Lung microvascular endothelial cell (primary cell): ENCODE measurements at places on chromosomes 4 and X.

DNA sequence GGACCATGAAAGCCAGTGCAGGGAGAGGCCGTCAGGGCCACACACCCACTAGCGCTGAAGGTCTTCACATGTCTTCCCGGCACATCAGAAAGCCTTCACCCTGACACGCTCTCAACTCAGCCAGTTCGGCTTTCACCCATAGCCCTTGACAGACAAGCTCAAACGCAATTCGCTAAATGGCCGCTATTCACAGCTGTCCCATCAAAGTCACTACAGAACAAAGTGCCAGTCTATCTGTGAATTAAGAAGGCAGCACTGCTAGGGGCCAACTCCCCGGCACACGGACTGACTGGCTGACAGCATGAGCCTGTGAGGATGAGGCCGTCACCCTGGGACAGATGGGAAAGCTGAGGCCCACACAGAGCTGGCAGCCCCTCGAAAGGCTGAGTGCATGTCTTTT lies 45.7 kb downstream of the ACOX3 start:
- DNase-seq, result no peak

DNA sequence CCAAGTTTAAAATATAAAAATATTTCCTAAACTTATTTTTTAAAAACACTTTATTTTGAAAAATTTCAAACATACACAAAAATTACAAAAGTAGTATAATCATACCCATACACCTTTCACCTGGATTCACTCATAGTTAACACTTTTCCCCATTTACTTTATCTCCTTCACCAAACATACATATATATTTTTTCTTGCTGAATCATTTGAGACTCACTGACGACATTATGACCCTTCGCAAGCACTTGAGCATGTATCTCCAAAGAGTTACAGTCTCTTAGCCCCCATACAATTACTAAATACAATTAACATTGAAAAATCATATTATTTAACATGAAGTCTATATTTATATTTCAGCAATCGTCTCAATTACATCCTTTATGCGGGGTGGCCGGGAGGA lies 19.8 kb downstream of the RXFP1 start:
- no peak for DNase-seq

GRCh38 chr4:64784125-64784524 lies 374.9 kb upstream of the TECRL start:
- DNase-seq, result peak; percentile 49

DNA sequence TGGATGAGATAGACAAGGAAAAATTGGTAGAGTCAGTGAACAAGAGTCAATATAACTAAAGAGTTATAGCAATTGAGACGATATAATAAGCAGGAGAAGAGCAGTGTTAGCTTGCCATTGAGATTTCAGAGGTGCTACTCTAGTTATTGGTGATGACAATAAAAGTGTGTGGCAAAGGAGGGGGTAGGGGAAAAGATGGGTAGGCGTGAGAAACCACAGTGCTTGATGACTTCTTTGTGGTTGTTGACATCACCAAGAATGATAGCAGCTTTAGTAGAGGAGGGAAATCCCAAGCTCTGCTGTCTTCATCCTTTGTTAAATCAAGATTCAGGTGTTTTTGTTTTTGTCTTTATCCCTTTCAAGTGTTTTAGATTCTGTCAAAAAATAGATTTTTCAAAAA lies 179.9 kb upstream of the PPP3CA start:
- no peak for DNase-seq

- no peak for DNase-seq
Measured at GRCh38 chrX:132393085-132393484, 95.8 kb downstream of the MBNL3 start.

GRCh38 chrX:106672527-106672926 lies 54.0 kb upstream of the RNF128 start:
- DNase-seq, result no peak

GRCh38 chr4:116328261-116328860 lies 757.0 kb downstream of the TRAM1L1 start:
- no peak for DNase-seq

DNA sequence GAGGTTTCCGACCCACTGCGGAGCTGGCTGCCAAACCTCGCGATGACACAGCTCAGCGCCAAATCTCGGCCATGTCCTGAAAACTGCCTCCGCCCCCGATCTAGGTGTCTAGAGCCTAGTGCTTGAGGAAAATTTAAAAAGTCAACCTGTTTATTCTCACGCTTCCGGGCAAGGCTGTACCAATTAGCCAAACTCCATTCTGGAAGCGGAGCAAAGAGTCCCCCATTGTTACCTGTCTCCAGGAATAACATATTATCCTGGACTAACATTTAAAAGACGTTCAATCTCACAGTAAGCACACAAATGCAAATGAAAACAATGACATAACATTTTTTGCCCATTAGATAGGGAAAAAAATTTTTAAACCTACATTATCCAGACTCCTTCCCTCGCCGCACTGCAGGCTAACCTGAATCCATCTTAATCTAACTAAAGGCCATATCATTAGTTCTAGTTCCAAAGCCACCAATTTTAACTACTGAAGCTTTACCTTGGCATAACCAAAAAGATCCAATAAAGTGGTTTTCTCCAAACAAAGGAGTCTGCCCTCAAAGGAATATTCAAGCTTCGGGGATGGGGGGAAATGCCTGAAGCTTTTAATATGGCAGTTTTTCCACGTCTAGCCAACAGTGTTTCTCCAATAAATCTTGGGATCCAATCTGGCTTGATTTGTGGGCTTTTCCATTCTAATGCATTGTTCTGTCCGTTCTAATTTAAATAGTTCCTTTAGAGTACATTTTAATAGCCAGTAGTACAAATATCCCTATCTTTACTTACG lies 1.9 kb downstream of the HUWE1 start:
- peak; percentile 8 for DNase-seq

GRCh38 chr4:163193717-163194116 lies 27.0 kb upstream of the NAF1 start:
- DNase-seq, result no peak

DNA sequence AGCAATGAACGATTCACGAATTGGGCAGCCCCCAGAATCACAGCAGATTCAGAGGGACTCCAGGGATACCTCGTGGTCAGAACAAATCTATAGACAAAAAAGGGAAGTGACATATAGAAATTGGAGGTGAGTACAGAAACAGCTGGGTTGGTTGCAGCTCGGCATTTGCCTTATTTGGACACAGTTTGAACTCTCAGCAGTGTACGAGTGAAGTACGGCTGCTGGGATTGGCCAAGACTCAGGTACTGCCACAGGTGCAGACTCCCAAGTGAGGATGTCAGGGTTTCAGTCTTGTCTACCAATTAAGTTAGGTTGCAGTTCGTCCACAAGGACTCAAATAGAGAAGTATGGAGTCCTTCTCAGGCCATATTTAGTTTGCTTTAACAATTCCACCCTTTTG lies 28.2 kb downstream of the HTT-AS start:
- no peak for DNase-seq

DNA sequence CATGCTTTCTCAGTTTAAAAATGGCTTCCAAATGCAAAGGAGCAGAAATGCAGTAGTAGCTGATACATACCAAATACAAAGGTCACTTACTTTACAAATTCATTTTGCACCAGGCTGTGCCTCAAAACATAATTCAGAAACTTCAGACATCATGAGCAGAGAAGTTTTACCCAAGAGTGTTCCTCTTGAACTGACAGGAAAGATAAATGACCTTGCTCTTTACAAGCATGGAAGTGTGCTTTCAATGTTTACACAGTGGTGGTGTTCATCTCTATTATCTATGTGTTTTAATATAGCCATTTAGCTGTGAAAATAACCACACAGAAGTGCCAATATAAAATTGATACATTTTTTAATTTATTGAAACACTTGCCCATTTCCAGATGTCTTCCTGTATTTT lies 383.4 kb downstream of the ANKRD50 start:
- no peak for DNase-seq

DNA sequence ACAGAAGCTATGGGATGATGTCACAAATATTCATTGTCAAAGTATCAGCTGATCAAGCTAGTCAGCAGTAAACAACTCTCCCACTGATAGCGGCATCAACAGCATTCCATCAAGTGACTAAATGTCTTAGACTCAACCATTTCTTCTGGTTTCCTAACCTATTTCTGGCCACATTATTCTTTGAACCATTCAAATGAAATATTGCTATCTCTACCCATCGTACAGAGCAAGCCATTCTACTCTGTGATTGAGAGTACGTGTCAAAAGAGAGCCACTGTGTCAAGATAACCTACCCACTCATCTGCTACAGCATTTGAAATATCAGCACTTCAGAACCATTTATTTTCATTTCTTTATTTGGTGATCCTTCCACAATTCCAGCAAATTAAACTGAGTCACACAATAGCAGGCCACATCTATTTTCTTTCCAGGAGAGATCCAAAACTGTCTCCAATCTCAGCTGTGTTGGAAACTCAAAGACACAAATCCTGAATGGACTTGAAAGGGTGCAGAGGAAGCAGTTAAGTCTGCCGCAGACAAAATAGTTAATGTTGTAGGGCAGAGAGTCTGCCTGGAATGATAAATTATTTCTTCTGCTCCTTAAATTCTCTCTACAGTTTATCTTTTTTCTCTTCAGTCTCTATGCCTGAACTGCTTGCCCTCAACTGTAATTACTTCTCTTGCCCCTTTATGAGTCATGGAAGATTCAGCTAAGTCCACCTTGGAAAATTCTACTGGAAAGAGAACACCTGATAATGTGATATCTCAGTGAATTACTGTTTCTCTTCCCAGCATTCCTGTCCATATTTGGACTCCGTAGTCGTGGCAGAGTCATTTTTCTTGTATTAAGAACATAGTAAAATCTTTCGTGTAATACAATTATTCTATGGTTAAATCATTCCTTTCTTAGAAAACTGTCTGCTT lies 364.8 kb downstream of the PDGFC start:
- DNase-seq, result peak; percentile 6

DNA sequence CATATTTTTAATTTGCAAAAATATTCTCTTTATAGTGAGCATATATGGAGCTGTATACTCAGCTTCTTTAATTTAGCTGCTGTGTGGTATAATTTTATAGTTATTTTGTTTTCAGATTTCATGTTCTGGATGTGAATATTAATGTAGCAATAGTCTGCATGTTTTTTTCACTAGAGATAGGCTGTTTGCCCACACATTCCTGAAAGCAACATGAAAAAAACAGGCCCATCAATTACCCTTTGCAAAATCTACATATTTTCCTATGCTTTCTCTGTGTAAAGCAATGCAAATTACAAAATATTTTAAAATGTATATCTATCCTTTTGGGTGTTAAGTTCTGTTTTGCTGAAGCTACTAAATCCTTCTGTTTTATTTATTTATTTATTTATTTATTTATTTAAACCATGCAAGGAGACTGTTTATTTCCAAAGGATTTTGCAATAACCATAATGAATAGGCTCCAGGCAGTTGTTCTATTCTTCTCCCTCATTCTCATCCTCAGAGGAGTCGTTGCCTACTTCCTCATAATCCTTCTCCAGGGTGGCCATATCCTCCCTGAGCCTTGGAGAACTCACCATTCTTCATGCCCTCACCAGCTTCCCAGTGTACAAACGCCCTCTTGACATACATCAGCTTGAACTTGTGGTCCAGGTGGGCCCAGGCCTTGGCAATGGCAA lies 277.1 kb downstream of the ANKRD50 start:
- DNase-seq, result no peak

GRCh38 chr4:81648576-81649275 lies 177.0 kb upstream of the RASGEF1B start:
- no peak for DNase-seq

DNA sequence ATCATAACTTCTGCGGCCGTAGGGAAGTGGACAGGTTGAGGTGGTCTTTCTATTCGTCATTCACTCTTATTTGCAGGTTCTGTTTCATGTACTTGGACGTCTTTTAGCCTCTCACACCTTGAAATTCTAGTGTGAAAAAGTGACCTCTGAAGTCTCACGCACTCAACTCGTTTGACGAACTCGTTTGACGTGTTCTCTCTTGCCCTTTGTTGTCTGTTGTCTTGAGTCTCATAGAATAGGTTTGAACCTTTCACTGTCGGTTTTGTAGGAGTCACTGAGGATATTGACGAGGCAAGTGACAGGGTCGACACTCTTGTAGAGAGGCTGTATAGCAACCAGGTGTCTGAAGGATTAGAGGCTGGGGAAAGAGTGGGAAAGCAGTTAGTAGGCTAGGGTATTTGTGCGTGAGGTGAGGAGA lies 1.1 kb upstream of the PGRMC2 start:
- DNase-seq, result peak; percentile 43

GRCh38 chrX:138923805-138924204 lies 212.3 kb upstream of the FGF13 start:
- no peak for DNase-seq

DNA sequence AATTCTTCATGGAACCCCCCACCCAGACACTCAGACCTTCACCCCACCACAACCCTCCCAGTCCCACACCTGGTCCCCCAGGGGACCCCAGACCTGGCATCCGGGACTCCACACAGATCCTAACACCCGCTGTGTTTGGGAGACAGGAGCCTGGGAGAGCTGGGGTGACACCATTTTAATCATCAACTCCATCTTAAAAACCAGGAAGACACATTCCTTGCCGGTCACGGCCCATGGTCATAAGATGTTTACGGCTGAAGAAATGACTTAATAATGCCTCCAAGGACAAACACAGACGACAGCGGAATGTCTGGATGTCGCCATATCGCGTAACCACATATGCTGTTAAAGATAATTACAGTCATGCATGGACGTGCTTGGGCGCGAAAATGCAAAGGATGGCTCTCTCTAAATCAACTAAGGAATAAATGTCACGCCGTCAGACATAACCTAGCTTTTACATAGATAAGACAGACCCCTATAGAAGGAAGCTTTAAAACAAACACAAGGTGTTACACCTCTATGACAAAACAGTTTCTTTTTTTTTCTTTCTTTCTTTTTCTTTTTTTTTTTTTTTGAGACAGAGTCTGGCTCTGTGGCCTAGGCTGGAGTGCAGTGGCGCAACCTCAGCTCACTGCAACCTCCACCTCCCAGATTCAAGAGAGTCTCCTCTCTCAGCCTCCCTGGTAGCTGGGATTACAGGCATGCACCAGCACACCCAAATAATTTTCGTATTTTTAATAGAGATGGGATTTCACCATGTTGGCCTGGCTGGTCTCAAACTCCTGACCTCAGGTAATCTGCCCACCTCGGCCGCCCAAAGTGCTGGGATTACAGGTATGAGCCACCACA lies 2.1 kb upstream of the DHRSX start:
- no peak for DNase-seq

GRCh38 chr4:7487502-7487901 lies 52.8 kb upstream of the PSAPL1 start:
- no peak for DNase-seq

DNA sequence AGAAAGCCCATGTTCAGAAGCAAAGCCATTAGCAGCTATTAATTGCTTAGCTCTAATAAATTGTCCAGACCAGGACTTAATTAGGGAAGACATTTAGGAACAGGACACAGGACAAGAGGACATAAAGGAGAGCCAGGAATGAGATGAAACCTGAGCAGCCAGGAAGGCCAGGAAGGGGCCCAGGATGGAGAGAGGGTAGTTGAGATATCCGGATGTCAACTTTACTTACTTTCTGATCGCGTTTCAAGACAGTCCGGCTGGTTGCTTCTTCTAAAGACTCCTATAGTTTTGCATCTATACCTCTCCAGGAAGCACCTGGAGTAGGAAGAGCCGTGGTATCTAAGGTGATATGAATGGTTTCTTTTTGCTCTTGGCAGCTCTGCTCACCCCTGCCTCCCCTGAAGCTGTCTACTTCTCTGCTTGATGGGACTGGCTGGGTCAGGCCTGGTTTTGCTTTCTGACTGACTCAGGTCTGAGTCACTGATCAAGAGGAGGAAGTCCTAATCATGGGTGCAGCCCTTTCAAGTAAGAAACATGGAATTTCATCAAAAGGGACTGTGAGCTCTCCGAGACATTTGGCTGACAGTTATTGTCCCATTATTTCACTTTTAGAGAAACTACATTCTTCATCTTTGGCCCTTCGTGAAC lies 733.3 kb downstream of the RPA4 start:
- peak; percentile 86 for DNase-seq

- no peak for DNase-seq
Measured at GRCh38 chr4:123785538-123785937, 388.9 kb downstream of the SPRY1 start.
